ENCODE measurements at places on chromosomes 12 and 14.

GRCh38 chr12:3596703-3597415 is 105.9 kb downstream of the PRMT8 start:
- no peak for DNase-seq

GRCh38 chr12:122350141-122350848 is 72.2 kb downstream of the CLIP1 start:
- DNase-seq, result peak; percentile 82

- DNase-seq, result no peak
These were observed 92.2 kb downstream of the DYRK2 start for GRCh38 chr12:67740711-67741110.

DNA sequence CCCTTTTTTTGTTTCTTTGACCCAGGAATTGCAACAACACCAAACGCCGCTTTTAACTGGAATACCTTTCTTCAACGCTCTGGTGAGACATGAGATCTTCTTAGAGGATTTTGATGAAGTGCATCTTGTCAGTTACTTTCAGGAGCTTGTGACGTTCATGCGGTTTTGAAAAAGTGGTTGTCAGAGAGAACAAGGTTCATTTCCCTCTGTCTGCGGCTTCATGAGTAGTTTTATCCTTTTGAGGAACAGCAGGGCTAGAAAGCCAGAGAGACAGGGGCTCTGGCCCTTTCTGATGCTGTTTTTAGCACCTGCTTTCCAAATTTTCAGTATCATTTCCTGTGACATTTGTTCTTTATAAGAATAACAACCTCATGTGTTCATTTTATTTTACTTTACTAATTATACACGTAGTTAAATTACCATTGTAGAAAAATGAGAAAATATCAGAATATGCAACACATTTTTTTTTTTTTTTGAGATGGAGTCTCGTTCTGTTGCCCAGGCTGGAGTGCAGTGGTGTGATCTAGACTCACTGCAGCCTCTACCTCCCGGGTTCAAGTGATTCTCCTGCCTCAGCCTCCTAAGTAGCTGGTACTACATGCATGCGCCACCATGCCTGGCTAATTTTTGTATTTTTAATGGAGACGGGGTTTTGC is 61.8 kb downstream of the GLT1D1 start:
- no peak for DNase-seq

Measured in left ventricle myocardium superior (tissue), 1 donor.